ENCODE measurements at places on chromosomes 13 and 19.

- H3K27me3 ChIP-seq = no peaks in the 10 kb centered on the region
- no peaks in the 10 kb centered on the region for H3K4me1 ChIP-seq
- no peak overlapping the region for H3K4me3 ChIP-seq
- H3K27ac ChIP-seq = no peak overlapping the region
These were observed 23.3 kb downstream of the LAMP1 start for GRCh38 chr13:113320226-113320875.

- no peak overlapping the region for H3K4me3 ChIP-seq
- no peak overlapping the region for H3K27ac ChIP-seq
- no peaks in the 10 kb centered on the region for H3K36me3 ChIP-seq
- H3K4me1 ChIP-seq = no peaks in the 10 kb centered on the region
These were observed 4.6 kb downstream of the IGFL4 start for GRCh38 chr19:46035986-46036743.

DNA sequence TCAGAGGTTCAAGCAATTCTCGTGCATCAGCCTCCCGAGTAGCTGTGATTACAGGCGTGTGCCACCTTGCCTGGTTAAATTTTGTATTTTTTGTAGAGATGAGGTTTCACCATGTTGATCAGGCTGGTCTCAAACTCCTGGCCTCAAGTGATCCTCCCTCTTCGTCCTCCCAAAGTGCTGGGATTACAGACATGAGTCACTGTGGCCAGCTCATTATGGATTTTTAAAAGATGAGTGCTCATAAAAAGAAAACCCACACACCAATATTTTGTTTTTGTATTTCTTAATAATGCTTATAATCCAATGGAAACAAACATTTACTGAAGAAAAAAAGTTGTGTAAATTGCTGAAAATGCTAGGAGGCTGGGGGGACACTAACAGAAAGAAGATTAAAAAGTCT lies 5.0 kb upstream of the MICU2 start:
- no peaks in the 10 kb centered on the region for H3K27me3 ChIP-seq
- no peak overlapping the region for H3K27ac ChIP-seq
- H3K36me3 ChIP-seq = no peaks in the 10 kb centered on the region
- no peak overlapping the region for H3K4me3 ChIP-seq
- H3K4me1 ChIP-seq = no peaks in the 10 kb centered on the region
- no peak for DNase-seq

- no peak overlapping the region for H3K4me3 ChIP-seq
- peaks cover 8% of the 10 kb centered on the region for H3K4me1 ChIP-seq
- no peak for DNase-seq
- peaks cover 4% of the 10 kb centered on the region for H3K36me3 ChIP-seq
- H3K27me3 ChIP-seq = no peaks in the 10 kb centered on the region
These were observed 4.2 kb downstream of the PRR12 start for GRCh38 chr19:49594993-49595818.

- no peaks in the 10 kb centered on the region for H3K36me3 ChIP-seq
- no peak for DNase-seq
- H3K27ac ChIP-seq = no peak overlapping the region
- no peaks in the 10 kb centered on the region for H3K27me3 ChIP-seq
These were observed 127.3 kb upstream of the EDNRB start for GRCh38 chr13:78045916-78046315.

GRCh38 chr13:79393564-79394249 lies 12.3 kb downstream of the RBM26 start:
- peaks cover 21% of the 10 kb centered on the region for H3K4me1 ChIP-seq
- peak overlapping the region; percentile 31 for H3K4me3 ChIP-seq
- H3K36me3 ChIP-seq = no peaks in the 10 kb centered on the region
- H3K27ac ChIP-seq = peak overlapping the region; percentile 61

- no peak overlapping the region for H3K4me3 ChIP-seq
- no peaks in the 10 kb centered on the region for H3K4me1 ChIP-seq
- H3K27ac ChIP-seq = no peak overlapping the region
These were observed 172.1 kb downstream of the NUFIP1 start for GRCh38 chr13:44817131-44817671.

GRCh38 chr19:54424201-54424600 lies 8.9 kb downstream of the TTYH1 start:
- H3K36me3 ChIP-seq = no peaks in the 10 kb centered on the region
- no peaks in the 10 kb centered on the region for H3K27me3 ChIP-seq
- DNase-seq = no peak
- peaks cover 17% of the 10 kb centered on the region for H3K4me1 ChIP-seq
- H3K27ac ChIP-seq = no peak overlapping the region
- no peak overlapping the region for H3K4me3 ChIP-seq

- H3K27ac ChIP-seq = no peak overlapping the region
- H3K4me3 ChIP-seq = no peak overlapping the region
- H3K36me3 ChIP-seq = peaks cover 19% of the 10 kb centered on the region
- H3K27me3 ChIP-seq = no peaks in the 10 kb centered on the region
These were observed 20.6 kb downstream of the ZNF558 start for GRCh38 chr19:8811315-8812172.

GRCh38 chr19:51274049-51274770 lies 23.3 kb downstream of the SIGLECL1 start:
- no peak overlapping the region for H3K27ac ChIP-seq
- H3K4me3 ChIP-seq = no peak overlapping the region
- H3K4me1 ChIP-seq = no peaks in the 10 kb centered on the region
- no peaks in the 10 kb centered on the region for H3K27me3 ChIP-seq

Measured in Panc1 (cell line).